Glutamatergic neuron (in vitro differentiated cells): ENCODE measurements at places on chromosomes 3 and 15. TPM values are rescaled to one million over a fixed set of nuclear protein-coding genes. Genes with fewer than 3 reads are reported as not detected.

DNA sequence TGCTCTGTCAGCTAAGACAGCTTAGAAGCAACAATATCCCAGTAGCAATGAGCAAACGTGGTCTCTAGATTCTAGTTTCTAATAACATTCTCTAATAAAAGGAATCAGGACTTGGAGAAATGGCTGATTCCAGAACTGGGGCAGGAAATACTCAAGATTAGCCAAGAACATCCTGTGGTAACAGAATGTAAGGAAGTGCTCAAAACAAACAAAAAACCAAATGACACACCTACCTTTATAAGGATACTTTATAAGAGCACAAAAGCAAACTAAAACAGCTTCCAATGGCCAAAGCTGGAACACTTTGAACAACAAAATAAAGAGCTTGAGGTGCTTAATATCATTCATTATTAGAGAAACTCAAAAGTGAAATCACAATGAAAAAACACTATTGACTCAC is 33.1 kb upstream of the EIF5A2 start:
- H3K4me3 ChIP-seq = no peak overlapping the region
- DNase-seq = no peak
- no peak overlapping the region for H3K27ac ChIP-seq

SPINK8 gene
- not detected for total RNA-seq

SLC27A2 gene
- not detected for total RNA-seq

KCNMB2 gene
- 0.47 TPM for total RNA-seq

GRCh38 chr3:148214705-148215104 is 483.0 kb upstream of the AGTR1 start:
- no peaks in the 10 kb centered on the region for H3K27me3 ChIP-seq
- H3K4me3 ChIP-seq = no peak overlapping the region
- peaks cover 2% of the 10 kb centered on the region for H3K4me1 ChIP-seq
- no peak for DNase-seq

DNA sequence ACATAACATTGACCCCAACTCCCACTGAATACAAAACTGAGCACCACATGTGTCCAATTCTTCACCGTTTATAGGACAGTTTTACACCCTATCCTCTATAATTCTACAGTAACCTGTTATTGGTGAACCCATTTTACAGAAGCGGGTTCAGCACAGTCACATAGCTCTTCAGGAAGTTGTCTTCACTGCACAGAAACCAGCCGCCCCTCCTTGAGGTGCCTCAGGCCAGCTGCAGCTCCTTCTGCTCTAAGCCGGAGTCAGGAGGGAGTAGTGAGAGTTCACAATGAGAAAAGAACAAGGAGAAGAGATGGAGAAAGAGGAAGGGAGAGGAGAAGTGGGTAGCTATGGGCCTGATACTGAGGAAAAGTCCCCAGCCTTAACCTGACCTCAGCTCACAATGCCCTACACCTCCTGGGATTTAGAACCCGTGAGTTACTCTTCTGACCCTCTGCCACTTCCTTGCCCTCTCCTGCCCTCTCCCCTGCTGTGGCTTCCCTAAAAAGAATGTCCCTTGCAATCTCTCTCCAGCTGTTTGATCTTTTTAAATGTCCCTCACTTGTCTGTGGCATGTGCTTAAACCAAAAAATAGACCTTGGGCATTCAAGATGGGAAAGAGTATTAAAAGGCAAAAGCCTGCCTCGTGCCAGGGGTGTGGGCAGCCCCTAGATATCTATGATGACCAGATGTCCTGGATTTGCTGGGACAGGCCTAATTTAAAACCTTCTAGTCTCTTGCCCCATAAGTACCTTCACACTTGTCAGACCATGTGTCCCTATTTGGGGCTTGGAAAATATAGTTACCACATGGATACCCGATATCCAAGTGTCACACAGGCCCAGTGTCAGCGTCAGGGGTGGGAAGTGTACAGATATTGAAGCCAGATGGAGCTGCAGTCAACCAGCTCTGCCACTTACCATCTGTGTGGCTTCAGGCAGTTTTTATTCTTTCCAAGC is 71.3 kb upstream of the HES1 start:
- H3K4me3 ChIP-seq = no peak overlapping the region
- peaks cover 7% of the 10 kb centered on the region for H3K27me3 ChIP-seq
- H3K4me1 ChIP-seq = peaks cover 4% of the 10 kb centered on the region
- peaks cover 20% of the 10 kb centered on the region for H3K36me3 ChIP-seq

GRCh38 chr3:123244128-123244527 is 42.4 kb downstream of the SEC22A start:
- H3K27me3 ChIP-seq = no peaks in the 10 kb centered on the region
- peaks cover 18% of the 10 kb centered on the region for H3K36me3 ChIP-seq
- no peak overlapping the region for H3K27ac ChIP-seq
- no peak for DNase-seq

PLA1A gene
- not detected for total RNA-seq

ARHGEF26 gene
- 4.4 TPM for total RNA-seq

DNA sequence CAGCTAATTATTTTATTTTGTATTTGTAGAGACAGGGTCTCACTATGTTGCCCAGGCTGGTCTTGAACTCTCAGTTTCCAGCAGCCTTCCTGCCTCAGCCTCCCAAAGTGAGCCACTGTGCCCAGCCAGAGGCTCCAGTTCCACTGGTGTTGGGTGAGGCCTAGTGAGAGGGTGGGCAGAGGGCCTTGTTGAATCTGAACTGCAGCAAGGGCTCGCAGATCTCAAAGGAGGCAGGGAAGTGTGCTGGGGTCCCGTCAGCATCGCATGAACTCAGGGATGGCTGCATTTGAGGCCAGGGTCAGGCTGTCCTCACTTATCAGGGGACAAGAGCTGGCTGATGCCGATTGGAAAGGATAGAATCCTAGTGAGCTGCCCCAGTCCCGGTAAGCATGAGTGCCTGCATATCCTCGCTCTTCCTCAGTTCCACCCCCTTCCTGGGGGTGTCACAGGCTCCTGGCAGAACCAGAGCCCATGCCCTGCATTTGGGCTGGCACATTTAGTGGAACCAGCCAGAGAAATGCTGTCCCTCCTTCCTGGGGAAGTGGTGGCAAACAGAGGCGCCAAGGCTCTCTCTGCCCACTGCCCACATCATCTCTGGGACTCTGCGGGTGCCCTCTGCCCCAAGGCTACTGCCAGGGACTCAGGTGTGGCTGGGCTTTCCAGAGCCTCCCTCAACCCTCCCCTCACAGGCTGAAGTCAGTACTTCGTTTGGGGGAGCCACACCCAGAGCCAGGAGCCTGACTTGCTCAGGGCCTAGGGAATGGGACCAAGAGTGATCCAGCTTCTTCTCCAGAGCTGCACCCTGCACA is 24.1 kb downstream of the ALS2CL start:
- peaks cover 6% of the 10 kb centered on the region for H3K27me3 ChIP-seq
- no peak overlapping the region for H3K27ac ChIP-seq
- H3K4me1 ChIP-seq = peaks cover 10% of the 10 kb centered on the region
- H3K4me3 ChIP-seq = no peak overlapping the region
- DNase-seq = peak; percentile 15

KCNH8 gene
- total RNA-seq = 30.9 TPM

- H3K27me3 ChIP-seq = no peaks in the 10 kb centered on the region
- no peaks in the 10 kb centered on the region for H3K4me1 ChIP-seq
- H3K27ac ChIP-seq = no peak overlapping the region
- H3K36me3 ChIP-seq = no peaks in the 10 kb centered on the region
- no peak for DNase-seq
Observed at GRCh38 chr3:174821477-174821876, 37.7 kb upstream of the NAALADL2 start.

DNA sequence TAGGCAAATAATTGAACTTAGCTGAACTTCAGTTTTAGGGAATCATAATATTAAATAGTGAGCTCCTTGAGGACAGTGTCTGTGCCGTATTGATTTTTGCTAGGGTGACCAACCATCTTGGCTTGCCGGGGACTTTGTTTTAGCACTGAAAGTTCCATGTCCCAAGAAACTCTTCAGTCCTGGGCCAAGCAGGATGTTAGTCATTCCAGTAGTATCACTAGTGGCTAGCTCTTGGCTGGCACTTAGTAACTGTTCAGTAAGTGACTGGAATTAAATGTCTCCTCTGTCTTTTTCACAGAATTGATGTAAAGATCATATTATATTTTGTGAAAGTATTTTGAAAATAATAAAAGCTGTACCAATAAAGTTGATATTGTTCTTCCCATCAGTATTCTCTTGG is 42.3 kb downstream of the RSRC1 start:
- no peak for DNase-seq
- no peak overlapping the region for H3K4me3 ChIP-seq
- H3K36me3 ChIP-seq = peaks cover 11% of the 10 kb centered on the region
- H3K4me1 ChIP-seq = peaks cover 3% of the 10 kb centered on the region
- H3K27me3 ChIP-seq = no peaks in the 10 kb centered on the region

DNA sequence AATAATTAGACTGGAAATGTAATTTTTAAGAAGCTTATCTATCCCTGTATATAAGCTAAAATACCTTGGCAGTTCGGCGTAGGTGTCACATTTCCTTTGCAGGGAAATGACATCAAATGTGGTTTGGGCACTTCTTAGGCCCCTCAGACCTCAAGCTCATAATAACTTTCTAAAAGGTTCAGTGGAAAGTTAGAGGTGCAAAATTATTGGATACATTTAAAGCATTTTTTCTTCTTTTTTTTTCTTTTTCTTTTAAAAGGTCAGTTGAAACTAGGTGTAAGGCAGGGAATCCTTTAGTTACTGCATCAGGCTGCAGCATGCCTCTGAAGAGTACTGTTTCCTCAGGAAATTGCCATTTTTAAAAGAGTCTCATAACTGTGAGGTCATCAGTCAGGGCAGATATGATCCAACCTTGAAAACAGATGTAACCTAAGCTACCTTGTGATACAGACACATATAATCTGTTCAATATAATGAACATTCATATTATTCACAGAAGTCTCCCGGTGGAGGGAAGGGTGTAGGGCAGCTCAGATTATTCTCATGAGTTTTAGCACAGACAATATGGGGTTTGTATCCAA is 4.8 kb downstream of the SACM1L start:
- H3K27me3 ChIP-seq = peaks cover 2% of the 10 kb centered on the region
- peaks cover 31% of the 10 kb centered on the region for H3K4me1 ChIP-seq
